ENCODE measurements at places on chromosomes 16 and 17.

DNA sequence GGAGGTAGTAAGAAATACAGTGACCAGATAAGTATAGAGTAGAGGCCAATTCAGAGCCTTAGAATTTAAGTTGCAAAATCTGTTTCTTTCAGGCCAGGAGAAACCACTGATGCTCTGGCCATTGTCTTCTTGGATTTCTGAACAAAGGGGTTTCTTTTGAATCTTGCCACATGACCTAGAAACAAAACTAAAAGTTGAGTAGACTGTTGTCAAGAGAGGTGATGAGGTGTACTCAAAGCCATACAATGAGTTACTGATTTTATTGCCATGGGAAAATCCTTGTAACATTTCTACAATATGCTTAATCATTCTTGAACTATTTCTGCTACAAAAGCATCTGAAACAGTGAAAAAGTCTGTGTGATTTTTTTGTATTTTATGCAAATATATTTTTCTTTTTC lies 881.3 kb downstream of the CDH11 start:
- no peak overlapping the region for H3K4me3 ChIP-seq
- no peaks in the 10 kb centered on the region for H3K36me3 ChIP-seq
- no peak for DNase-seq
- no peak overlapping the region for H3K27ac ChIP-seq
- H3K27me3 ChIP-seq: no peaks in the 10 kb centered on the region

GRCh38 chr17:80253631-80254395 lies 6.8 kb upstream of the RNF213 start:
- H3K27me3 ChIP-seq: no peaks in the 10 kb centered on the region
- no peak overlapping the region for H3K4me3 ChIP-seq
- no peaks in the 10 kb centered on the region for H3K36me3 ChIP-seq
- no peak for DNase-seq
- H3K27ac ChIP-seq: peak overlapping the region; percentile 96
- H3K4me1 ChIP-seq: peaks cover 31% of the 10 kb centered on the region

- peaks cover 1% of the 10 kb centered on the region for H3K36me3 ChIP-seq
- peaks cover 12% of the 10 kb centered on the region for H3K4me1 ChIP-seq
- H3K4me3 ChIP-seq: no peak overlapping the region
- no peak for DNase-seq
- no peaks in the 10 kb centered on the region for H3K27me3 ChIP-seq
- peak overlapping the region; percentile 72 for H3K27ac ChIP-seq
Observed at GRCh38 chr17:9386401-9386800, 189.2 kb downstream of the STX8 start.

DNA sequence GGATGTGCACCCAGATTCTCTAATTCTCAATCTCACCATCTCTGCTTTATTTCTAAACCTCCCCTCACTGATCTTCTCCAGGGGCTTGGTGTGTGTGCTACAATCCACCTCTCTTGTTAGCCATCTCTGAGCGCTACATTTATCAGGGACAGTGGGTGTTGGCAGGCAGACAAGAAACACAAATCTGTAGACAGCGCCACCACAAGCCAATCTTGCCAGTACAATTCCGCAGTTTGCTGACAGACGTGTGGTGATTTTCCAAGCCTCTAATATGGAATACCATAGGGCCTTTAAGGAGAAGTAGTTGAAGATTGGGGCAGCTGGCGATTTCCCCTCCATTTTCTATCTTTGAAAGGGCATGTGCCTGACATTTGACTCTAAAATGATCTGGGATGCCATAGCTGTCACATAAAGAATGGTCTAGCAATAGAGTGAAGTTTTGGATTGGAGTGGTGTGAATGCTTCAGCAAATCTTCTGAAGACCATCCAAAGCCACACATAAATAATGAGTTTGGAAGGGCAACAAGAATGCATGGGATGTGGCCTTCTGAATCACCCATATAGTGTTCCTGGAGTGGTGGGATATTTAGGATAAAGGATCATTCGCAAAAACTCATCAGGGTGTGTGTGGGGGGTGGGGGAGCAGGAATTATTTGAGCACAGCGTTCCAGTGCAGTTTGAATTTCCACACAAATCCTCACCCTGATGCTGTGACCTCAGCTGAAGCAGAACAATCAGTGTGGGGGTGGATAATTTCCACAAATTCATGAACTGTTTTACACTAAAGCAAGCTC lies 12.0 kb upstream of the ANKFN1 start:
- no peaks in the 10 kb centered on the region for H3K36me3 ChIP-seq
- H3K27me3 ChIP-seq: peaks cover 17% of the 10 kb centered on the region
- DNase-seq: no peak
- no peak overlapping the region for H3K4me3 ChIP-seq
- no peak overlapping the region for H3K27ac ChIP-seq

DNA sequence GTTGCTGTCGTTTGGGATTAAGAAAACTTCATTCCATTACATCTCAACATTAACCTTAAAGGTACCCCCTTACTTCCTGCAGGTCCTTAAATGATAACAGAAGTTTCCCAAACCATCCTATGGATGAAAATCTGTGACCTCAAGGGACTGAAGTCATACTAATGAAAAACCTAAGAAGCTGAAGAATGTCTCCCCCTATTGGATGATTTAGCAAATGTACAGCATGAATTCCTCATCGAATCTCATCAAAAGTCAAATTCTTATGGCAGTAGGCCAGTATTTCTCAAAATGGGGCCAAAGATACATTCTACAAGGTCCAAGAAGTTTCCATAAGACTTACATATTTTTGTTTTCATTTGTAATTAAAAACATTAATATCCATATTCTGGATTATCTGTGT lies 13.5 kb downstream of the SCO1 start:
- no peak overlapping the region for H3K4me3 ChIP-seq
- no peaks in the 10 kb centered on the region for H3K27me3 ChIP-seq
- H3K27ac ChIP-seq: no peak overlapping the region
- peaks cover 3% of the 10 kb centered on the region for H3K4me1 ChIP-seq
- DNase-seq: no peak
- H3K36me3 ChIP-seq: peaks cover 10% of the 10 kb centered on the region

DNA sequence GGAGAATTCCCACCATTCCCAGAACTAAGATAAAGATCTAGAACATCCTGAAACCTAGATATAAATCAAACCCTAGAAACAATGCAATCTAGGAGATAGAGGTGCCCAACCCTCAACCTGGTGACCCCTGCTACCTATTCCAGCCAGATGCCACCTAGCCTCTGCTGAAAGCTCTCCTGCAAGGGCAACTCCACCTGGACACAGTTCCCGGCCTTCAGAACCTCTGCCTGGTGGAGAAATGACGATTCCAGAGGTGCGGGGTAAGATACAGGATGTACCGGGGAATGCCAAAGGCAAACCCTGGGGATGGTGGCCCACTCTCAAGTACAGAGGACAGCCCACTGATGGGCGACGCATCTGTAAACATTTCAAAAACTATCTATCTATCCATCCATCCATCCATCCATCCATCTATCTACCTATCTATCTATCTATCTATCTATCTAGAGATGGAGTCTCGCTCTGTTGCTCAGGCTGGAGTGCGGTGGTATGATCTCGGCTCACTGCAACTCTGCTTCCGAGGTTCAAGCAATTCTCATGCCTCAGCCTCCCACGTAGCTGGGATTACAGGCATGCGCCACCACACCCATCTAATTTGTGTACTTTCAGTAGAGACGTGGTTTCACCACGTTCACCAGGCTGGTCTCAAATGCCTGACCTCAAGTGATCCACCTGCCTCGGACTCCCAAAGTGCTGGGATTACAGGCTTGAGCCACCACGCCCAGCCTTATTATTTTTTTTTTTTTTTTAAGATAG lies 19.0 kb downstream of the MEAK7 start:
- DNase-seq: no peak
- H3K27me3 ChIP-seq: no peaks in the 10 kb centered on the region

DNA sequence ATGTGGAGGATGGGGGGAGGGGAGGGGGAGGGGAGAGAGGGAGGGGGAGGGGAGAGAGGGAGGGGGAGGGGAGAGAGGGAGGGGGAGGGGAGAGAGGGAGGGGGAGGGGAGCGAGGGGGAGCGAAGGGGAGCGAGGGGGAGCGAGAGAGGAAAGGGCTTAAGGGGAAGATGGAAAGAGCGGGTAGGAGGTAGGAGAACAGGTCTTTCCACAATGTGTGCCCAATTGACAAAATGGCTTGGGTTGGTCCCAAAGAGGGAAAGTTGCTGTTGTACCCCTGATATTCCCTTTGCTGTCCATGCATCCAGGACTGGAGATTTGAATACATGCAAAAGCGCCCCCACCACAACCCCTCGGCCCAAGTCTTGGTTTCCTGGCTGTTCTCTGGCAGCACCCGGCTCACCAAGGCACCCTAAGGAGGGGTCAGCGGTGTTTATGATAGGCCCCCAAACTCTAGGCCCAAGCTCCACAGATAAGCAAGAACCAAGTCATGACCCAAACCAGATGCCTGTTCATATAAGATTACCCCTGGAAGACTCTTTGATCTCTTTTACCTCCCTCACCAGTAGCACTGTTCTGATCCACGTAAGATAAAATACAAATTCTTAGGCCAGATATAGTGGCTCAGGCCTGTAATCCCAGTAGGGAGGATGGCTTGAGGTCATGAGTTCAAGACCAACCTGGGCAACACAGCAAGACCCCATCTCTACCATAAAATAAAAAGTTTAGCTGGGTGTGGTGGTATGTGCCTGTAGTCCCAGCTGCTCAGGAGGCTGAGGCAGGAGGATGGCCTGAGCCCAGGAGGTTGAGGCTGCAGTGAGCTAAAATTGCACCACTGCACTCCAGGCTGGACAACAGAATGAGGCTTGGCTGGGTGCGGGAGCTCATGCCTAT lies 119.6 kb downstream of the ZFHX3 start:
- no peak overlapping the region for H3K27ac ChIP-seq
- no peaks in the 10 kb centered on the region for H3K27me3 ChIP-seq
- H3K36me3 ChIP-seq: no peaks in the 10 kb centered on the region

DNA sequence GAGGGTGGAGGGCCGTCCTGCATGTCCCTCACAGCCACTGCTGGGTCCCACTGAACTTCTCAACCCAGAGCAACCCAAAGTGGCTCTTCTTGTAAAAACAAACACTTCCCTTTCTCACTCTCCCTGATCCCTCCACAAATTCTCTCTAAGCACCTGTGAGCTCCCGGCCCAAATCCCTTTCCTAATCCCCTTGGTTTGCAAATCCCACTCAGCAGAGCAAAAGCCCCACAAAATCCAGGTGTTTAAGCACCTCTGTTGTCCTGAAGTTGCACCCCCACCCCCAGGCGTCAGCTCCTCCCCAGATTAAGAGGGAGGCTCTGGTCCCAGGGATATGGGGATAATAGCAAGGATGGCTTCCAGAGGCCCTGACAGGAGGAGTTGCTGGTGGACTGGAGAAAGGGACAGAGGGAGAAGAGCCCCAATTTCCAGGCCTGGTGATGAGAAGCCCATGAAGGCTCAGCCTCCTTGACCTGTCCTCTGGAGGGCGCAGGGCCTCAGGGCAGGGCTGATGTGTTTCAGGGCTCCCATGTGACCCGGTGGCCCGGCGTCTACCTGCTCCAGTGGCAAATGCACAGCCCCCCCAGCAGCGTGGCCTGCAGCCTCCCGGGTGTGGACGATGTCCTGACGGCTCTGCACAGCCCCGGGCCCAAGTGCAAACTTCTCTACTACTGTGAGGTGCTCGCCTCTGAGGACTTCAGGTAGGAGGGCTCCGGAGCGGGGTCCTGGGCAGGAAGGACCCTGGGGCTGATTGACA lies 23.0 kb downstream of the NAGPA start:
- H3K4me1 ChIP-seq: peaks cover 2% of the 10 kb centered on the region
- H3K36me3 ChIP-seq: no peaks in the 10 kb centered on the region
- DNase-seq: no peak
- peaks cover 36% of the 10 kb centered on the region for H3K27me3 ChIP-seq

All from T-helper 17 cell (primary cell).